Pancreas (tissue), 10 donors: ENCODE measurements at places on chromosomes 1 and 21. TPM values are rescaled to one million over a fixed set of nuclear protein-coding genes. Genes with fewer than 3 reads are reported as not detected.
A peak's percentile ranks its signal among the peaks of the same experiment; 100 is the strongest.

Gene PDPN
- total RNA-seq: 0.91 TPM

Gene UBASH3A
- total RNA-seq: 0.28 TPM

Gene GREM2
- total RNA-seq: 0.03 TPM

Gene LCE2A
- not detected for total RNA-seq

Gene TRIM63
- not detected for total RNA-seq

Gene C1QC
- total RNA-seq: 20.8 TPM

Gene RAD54L
- total RNA-seq: 0.40 TPM

Gene LAD1
- total RNA-seq: 44.7 TPM

- no peak overlapping the region for H3K27ac ChIP-seq
- H3K27me3 ChIP-seq: no peaks in the 10 kb centered on the region
- DNase-seq: no peak
- no peak overlapping the region for H3K4me3 ChIP-seq
Measured at GRCh38 chr21:39317134-39318090, 4.0 kb upstream of the BRWD1 start.

GRCh38 chr21:42161956-42162681, 56.8 kb upstream of the ABCG1 start:
- H3K27me3 ChIP-seq: no peaks in the 10 kb centered on the region
- no peaks in the 10 kb centered on the region for H3K4me1 ChIP-seq
- H3K36me3 ChIP-seq: no peaks in the 10 kb centered on the region
- H3K27ac ChIP-seq: no peak overlapping the region
- H3K4me3 ChIP-seq: no peak overlapping the region

GRCh38 chr1:147598621-147599361, 57.5 kb downstream of the BCL9 start:
- H3K27me3 ChIP-seq: no peaks in the 10 kb centered on the region
- peak overlapping the region; percentile 59 for H3K4me3 ChIP-seq
- H3K4me1 ChIP-seq: peaks cover 4% of the 10 kb centered on the region
- no peaks in the 10 kb centered on the region for H3K36me3 ChIP-seq

- no peak overlapping the region for H3K27ac ChIP-seq
- no peak overlapping the region for H3K4me3 ChIP-seq
- H3K36me3 ChIP-seq: no peaks in the 10 kb centered on the region
- no peaks in the 10 kb centered on the region for H3K27me3 ChIP-seq
- DNase-seq: no peak
Measured at GRCh38 chr1:193325771-193326170, 139.4 kb upstream of the B3GALT2 start.

- no peaks in the 10 kb centered on the region for H3K36me3 ChIP-seq
- H3K4me3 ChIP-seq: no peak overlapping the region
- no peaks in the 10 kb centered on the region for H3K4me1 ChIP-seq
- H3K27me3 ChIP-seq: no peaks in the 10 kb centered on the region
- DNase-seq: no peak
Measured at GRCh38 chr1:112881742-112882127, 74.3 kb downstream of the SLC16A1 start.

- H3K36me3 ChIP-seq: no peaks in the 10 kb centered on the region
- no peak overlapping the region for H3K27ac ChIP-seq
- no peaks in the 10 kb centered on the region for H3K4me1 ChIP-seq
- no peaks in the 10 kb centered on the region for H3K27me3 ChIP-seq
- DNase-seq: no peak
Measured at GRCh38 chr1:26287811-26288210, 7.9 kb downstream of the SH3BGRL3 start.

DNA sequence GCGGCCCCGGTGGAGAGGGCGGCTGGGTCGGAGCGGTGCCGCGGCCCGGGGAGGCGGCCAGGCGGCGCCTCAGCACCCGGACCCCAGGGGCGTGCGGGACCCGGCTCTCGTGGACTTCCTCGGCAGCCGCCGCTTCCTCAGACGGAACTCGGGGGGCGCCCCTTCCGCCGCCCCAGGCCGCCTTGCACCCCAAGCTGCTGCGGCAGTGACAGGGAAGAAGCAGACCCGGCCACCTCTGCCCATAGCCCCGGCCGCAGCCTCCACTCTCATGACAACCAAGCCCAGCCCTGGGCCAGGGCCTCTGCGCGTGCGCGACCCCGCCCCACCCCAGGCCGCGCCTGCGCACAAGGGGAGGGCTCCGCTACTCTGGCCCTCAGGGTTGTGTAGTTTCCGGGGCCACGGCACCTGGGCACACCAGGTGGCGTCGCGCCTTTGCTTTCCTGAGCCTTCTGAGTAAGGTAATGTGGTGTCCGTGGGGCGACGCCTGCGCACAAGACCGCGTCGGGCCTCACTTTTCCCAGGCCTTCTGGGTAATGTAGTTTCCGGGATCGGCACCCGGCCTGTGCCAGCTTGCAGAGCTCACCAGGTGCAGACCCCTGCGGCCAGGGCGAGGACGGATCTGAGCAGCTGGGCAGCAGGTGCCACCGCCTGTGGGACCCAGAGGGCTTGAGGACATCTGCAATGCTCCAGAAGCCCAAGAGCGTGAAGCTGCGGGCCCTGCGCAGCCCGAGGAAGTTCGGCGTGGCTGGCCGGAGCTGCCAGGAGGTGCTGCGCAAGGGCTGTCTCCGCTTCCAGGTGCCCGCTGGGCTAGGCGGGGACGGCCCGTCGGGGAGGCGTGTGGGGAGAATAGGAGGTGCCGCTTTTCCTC, at the start of the genes CEP104 and DFFB:
Gene CEP104 (minus strand): TSS at position 289 of the 868 bp plus-strand sequence. CDS start 4,804 bp downstream, outside the sequence.
Gene DFFB (plus strand): TSS at position 554 of the 868 bp plus-strand sequence. CDS start 128 bp downstream, at position 682.
- H3K4me3 ChIP-seq: peak within 1 kb of the TSS; percentile 95
- H3K27me3 ChIP-seq: no peaks in the 10 kb centered on the region
- peak within 1 kb of the TSS; percentile 86 for H3K27ac ChIP-seq
- DNase-seq: peak; percentile 97
- H3K36me3 ChIP-seq: no peaks in the 10 kb centered on the region
- peaks cover 13% of the 10 kb centered on the region for H3K4me1 ChIP-seq

DNA sequence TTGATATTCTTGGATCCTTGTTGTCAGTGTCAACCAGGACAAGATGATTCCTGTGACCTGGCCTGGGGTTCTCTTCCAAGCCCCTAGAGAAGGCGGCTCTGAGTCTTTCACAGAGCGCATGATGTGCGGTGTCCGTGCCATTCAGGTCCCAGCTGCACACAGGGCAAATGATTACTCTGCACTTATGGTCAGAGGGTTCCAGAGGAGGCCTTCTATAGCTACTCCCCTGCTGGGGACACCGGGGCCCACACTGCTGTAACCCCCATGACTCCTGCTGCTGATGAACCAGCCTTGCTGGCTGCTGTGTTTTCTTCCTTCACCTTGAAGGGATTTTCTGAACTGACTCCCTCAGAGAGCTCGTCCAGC, 1.5 kb downstream of the PTGFRN start:
- H3K27ac ChIP-seq: peak overlapping the region; percentile 88
- no peaks in the 10 kb centered on the region for H3K36me3 ChIP-seq
- no peak for DNase-seq
- H3K27me3 ChIP-seq: no peaks in the 10 kb centered on the region
- H3K4me3 ChIP-seq: peak overlapping the region; percentile 5
- H3K4me1 ChIP-seq: peaks cover 3% of the 10 kb centered on the region

DNA sequence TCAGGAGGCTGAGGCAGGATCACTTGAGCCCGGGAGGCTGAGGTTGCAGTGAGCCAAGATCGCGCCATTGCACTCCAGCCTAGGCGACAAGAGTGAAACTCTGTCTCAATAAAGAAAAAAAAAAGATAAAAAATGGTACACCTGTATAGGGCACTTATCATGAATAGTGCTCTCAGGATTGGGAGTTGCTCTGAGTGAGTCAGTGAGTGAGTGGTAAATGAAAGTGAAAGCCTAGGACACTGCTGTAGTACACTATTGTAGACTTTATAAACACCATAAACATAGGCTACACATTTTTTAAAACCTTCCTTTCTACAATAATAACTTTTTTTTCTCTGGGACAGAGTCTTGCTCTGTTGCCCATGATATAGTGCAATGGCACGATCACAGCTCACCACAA, 16.8 kb downstream of the PHTF1 start:
- H3K27me3 ChIP-seq: no peaks in the 10 kb centered on the region
- H3K36me3 ChIP-seq: no peaks in the 10 kb centered on the region
- H3K4me3 ChIP-seq: no peak overlapping the region

- DNase-seq: peak; percentile 37
- H3K36me3 ChIP-seq: no peaks in the 10 kb centered on the region
- no peaks in the 10 kb centered on the region for H3K27me3 ChIP-seq
Measured at GRCh38 chr1:10867138-10867721, 70.8 kb upstream of the CASZ1 start.

DNA sequence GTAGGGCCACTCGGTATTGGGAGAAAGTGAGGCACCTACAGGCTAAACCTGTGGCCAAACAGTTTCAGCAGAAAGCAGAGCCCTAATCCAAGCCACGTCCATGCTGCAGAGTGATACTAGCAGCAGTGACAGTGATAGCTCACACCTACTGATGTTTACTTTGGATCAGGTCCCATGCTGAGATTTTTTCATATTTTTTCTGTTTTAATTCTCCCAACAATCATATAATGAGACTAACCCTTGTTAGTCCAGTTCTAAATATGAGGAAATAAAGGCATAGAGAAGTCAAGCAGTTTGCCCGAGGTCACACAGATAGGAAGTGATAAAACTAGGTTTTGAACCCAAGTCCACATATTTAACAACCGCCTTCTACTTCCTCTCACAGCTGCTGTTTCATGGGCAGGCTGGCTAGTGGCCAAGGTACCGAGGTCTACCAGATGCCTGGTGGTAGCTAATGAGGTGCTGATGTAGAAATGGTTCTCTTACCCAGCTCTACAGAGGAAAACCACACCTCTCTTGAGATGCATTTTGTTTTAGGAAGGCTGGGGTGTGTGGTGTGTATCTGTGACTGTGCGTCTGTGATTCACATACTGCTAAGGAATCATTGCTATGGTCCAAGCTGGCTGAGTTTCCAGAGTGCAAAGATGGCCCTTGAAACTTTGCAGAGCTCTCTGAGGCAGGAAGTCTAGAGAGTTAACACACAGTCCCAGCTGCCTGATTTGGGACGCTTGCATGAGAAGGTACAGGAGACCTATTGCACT, 80.3 kb upstream of the ARTN start:
- H3K27ac ChIP-seq: no peak overlapping the region
- H3K36me3 ChIP-seq: no peaks in the 10 kb centered on the region
- H3K4me1 ChIP-seq: peaks cover 6% of the 10 kb centered on the region
- DNase-seq: peak; percentile 52
- no peak overlapping the region for H3K4me3 ChIP-seq
- no peaks in the 10 kb centered on the region for H3K27me3 ChIP-seq

GRCh38 chr1:78126506-78126905, 80.7 kb downstream of the GIPC2 start:
- no peaks in the 10 kb centered on the region for H3K27me3 ChIP-seq
- no peaks in the 10 kb centered on the region for H3K4me1 ChIP-seq
- H3K4me3 ChIP-seq: no peak overlapping the region
- no peak for DNase-seq
- H3K36me3 ChIP-seq: no peaks in the 10 kb centered on the region

GRCh38 chr1:221392453-221392852, 349.4 kb downstream of the DUSP10 start:
- H3K4me1 ChIP-seq: no peaks in the 10 kb centered on the region
- no peak overlapping the region for H3K27ac ChIP-seq
- H3K4me3 ChIP-seq: no peak overlapping the region
- DNase-seq: no peak

DNA sequence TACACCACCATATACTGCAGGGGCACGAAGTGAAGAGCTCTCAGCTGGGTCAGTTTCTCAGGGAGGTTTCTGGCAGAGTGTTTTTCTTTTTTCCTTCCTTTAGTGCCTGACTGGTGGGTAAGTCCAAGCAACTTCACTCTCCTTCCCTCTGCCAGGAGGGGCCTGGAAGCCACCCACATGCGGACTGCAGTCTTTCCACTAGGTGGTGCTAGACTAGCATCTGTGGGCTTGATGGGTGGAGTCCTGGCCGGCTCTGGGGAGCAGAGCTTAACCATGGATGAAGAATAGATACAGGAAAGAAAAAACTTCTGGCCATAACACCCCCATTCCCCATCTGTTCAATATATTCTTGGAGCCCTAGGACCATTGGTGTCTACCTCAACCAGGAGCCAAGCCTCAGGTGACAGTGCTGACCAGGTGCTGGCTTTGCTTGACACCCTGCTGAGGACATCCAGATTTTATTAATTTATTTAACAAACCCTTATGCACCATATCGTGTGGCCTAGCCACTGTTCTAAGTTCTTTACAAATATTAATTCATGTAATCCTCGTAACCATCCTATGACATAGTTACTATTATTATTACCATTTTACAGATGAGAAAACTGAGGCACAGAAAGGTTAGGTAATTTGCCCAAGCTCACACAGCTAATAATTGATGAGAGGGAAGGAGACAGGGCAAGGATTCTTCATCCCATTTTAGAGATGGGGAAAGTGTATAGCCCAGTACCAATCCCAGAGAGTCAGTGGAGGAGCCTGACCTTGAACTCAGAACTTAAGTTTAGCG, 126.7 kb upstream of the CSF3R start:
- no peaks in the 10 kb centered on the region for H3K4me1 ChIP-seq
- H3K27me3 ChIP-seq: no peaks in the 10 kb centered on the region
- no peak overlapping the region for H3K27ac ChIP-seq
- no peak overlapping the region for H3K4me3 ChIP-seq

- H3K27me3 ChIP-seq: no peaks in the 10 kb centered on the region
- peak overlapping the region; percentile 90 for H3K27ac ChIP-seq
- H3K4me1 ChIP-seq: peaks cover 39% of the 10 kb centered on the region
- no peak for DNase-seq
Measured at GRCh38 chr1:145997016-145997717, 788 bp upstream of the TXNIP start.

DNA sequence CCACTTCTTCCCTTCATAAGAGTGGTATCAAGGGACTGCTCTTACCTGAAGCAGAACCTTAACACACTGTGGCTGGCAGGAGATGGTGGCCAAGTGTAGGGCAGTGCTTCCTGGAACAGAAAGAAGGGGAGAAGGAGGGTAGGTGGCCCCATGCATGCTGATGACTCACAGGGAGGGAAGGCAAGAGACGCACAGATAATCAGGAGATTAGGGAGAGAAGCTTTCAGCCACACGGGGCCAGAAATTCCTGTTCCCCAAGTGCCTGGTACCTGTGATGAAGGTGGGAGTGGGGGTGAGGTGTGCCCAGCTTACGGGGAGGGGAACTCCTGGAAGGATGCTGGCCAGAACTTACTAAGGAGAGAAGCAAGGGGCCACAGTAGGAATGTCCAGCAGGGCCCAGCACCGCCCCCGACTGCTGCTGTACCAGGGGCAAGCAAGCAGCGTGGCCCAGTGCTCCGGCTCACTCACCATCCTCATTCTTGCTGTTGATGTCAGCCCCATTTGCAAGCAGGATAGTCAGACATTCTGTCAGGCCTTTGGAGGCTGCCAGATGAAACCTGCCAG, 7.7 kb downstream of the ANKRD35 start:
- no peaks in the 10 kb centered on the region for H3K27me3 ChIP-seq
- no peak overlapping the region for H3K4me3 ChIP-seq
- H3K36me3 ChIP-seq: no peaks in the 10 kb centered on the region
- no peak overlapping the region for H3K27ac ChIP-seq
- no peaks in the 10 kb centered on the region for H3K4me1 ChIP-seq

DNA sequence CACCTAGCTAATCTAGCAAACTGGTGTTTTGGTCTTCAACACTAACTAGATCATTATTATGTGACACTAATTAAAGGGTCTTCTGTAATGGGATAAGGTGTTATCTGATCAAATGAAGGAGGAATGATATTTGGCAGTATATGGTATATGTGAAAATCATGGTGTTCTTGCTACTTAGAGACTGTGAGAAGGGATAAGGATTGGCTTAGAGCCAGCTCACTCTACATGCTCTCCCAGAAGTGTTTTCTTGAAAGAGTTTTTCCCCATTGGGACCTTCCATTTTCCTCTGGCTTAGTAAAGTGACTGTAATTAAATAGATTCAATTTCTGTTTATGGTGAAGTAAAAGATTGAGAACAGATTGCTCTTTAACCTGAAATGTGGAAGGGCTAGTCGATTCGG, 71.2 kb upstream of the RGL1 start:
- H3K27me3 ChIP-seq: no peaks in the 10 kb centered on the region
- no peaks in the 10 kb centered on the region for H3K36me3 ChIP-seq
- no peak overlapping the region for H3K4me3 ChIP-seq
- DNase-seq: no peak

GRCh38 chr21:25708467-25709065, 26.1 kb downstream of the ATP5PF start:
- H3K27ac ChIP-seq: no peak overlapping the region
- H3K36me3 ChIP-seq: no peaks in the 10 kb centered on the region
- DNase-seq: no peak
- no peak overlapping the region for H3K4me3 ChIP-seq
- no peaks in the 10 kb centered on the region for H3K27me3 ChIP-seq
